Stimulated activated CD8-positive, alpha-beta memory T cell treated with anti-CD3 and anti-CD28 coated beads, Interleukin-4, amount 100 ng/mL, for 24 hours (primary cell): ENCODE measurements at places on chromosomes 5 and 9.

DNA sequence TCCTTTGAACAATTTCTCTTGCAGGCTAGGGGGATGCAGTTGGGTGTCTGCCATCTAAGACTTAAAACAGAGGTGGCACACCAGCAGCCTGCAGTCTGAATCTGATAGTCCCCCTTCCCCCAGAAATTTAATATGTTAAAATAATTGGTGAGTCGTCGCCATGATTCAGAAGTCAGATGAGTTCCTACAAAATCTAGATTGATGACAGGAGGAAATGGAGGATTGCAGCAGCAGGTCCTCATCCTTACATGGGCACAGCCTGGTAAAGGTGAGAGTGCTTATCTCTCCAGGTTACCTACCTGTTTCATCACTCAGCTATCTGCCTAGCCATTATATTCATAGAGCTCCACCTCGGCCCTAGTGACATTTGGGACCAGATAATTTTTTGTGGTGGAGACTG lies 112.3 kb downstream of the PCSK1 start:
- DNase-seq = no peak

GRCh38 chr5:39178171-39178570 lies 41.2 kb downstream of the FYB1 start:
- DNase-seq = no peak

GRCh38 chr5:111930449-111930848 lies 173.5 kb upstream of the NREP start:
- DNase-seq = no peak

DNA sequence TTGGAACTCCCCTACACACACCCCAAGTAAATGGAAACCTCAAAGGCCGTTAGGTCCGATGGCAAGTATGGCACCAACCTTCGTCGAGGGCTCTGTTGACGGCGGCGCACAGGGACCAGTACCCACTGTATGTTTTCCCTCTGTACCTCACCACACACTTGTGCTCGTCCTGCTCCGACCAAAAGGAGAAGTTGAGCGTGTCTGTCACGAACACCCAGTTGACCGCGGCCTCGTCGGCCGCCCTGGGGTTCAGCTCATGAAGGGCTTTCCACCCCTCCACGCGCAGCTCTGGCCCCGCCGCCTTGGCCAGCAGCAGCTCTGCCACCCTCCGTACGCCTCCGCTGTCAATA lies 24.0 kb downstream of the HNRNPK start:
- DNase-seq = peak; percentile 9

GRCh38 chr5:53614376-53614885 lies 54.0 kb downstream of the NDUFS4 start:
- no peak for DNase-seq

GRCh38 chr9:98576354-98576753 lies 132.4 kb downstream of the GABBR2 start:
- DNase-seq = no peak

GRCh38 chr9:33469891-33470290 lies 3.8 kb downstream of the NOL6 start:
- no peak for DNase-seq

DNA sequence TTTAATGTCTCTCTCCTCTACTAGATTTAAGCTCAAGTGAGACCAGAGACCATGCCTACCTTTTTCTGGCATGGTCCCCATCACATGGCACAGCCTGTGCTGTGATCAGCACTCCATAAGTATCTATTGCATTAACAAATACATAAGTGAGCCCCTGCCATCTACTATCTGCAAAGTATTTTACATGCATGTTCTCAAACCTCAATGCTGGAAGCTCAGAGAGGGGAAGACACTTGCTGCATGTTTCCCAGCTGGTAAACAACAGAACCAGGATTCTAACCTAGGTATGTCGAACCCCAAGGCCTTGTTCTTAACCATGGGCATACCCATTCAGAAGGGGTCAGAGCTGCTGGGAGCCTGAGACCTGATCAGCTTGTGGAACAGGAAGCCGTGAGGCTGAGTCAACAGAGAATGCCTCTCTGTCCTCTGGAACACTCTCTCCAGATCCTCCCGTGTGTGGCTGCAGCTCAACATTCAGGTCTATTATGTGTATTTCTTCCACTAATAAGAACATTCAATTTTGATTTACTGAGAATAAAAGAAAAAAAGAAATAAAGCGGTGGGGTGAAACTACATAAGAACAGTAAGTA lies 232.5 kb upstream of the MSX2 start:
- DNase-seq = no peak

- no peak for DNase-seq
Measured at GRCh38 chr9:97316904-97317303, 9.4 kb downstream of the CCDC180 start.

DNA sequence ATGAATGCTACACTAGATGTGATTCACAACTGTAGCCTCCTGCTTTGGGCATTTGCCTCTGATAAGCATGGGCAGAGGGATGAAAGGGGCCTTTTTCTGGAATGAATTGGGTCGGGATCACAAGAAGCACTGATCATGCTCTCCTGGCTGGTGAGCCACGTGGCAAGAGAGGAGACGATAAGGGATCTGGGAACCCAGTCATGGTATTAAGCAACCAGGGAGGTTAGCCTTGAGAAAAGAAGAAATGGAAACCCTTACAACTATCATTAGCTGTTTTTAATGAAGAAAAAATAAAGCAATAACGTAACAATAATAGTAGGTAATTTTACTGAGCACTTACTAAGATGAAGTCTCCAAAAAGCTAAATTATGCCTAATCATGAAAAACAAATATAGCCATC lies 50.0 kb upstream of the RAI14 start:
- DNase-seq = no peak

GRCh38 chr5:180467989-180468731 lies 26.0 kb upstream of the CNOT6 start:
- no peak for DNase-seq

GRCh38 chr5:54552446-54552845 lies 34.9 kb downstream of the SNX18 start:
- DNase-seq = no peak

- no peak for DNase-seq
Measured at GRCh38 chr9:121819428-121820231, 168.2 kb downstream of the DAB2IP start.

GRCh38 chr9:2919347-2919746 lies 75.5 kb upstream of the PUM3 start:
- DNase-seq = no peak

DNA sequence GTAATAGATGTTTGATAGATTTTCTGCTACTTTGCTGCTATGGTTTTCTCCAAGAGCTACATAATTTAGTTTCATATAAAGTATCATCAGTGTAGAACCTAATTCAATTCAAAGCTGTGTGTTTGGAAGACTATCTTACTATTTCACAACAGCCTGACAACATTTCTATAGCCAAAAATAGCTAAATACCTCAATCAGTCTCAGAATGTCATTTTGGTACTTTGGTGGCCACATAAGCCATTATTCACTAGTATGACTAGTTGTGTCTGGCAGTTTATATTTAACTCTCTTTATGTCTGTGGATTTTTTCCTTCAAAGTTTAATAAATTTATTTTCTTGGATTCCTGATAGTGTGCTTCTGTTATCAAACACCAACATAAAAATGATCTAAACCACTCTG lies 35.1 kb upstream of the CCDC152 start:
- DNase-seq = no peak

GRCh38 chr5:134175921-134176510 lies 734 bp downstream of the SKP1 start:
- no peak for DNase-seq

DNA sequence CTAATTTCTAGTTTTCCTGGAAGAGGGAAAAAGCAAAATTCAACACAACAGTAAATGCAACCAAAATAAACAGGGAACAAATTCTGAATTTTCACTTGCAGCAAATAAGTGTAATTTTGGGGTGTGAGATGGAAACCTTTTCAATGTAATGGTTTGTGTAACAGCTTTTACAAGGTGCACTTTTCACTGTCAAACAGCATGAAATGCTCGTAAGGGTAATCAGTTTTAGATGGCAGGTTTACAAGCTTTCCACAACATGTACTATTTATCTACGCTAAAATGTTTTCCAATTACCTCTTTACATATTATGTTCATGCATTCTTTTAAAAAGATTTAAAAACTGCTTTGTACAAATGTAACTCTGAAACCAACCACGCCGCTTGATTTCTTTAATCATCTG lies 115.3 kb downstream of the RFX3 start:
- no peak for DNase-seq

- DNase-seq = no peak
Measured at GRCh38 chr9:136667214-136667939, 4.7 kb downstream of the EGFL7 start.

GRCh38 chr5:373710-374602 lies 52.4 kb downstream of the AHRR start:
- peak; percentile 81 for DNase-seq

DNA sequence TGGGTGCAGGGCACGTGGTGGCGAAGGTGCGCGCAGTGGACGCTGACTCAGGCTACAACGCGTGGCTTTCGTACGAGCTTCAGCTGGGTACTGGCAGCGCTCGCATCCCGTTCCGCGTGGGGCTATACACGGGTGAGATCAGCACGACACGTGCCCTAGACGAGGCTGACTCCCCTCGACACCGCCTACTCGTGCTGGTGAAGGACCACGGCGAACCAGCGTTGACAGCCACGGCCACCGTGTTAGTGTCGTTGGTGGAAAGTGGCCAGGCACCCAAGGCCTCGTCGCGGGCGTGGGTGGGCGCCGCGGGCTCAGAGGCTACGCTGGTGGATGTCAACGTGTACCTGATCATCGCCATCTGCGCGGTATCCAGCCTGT lies 2.1 kb downstream of the PCDHA2 start:
- DNase-seq = no peak

- no peak for DNase-seq
Measured at GRCh38 chr5:132501629-132501956, 11.0 kb upstream of the IRF1 start.

- no peak for DNase-seq
Measured at GRCh38 chr5:69335341-69335935, 2.8 kb upstream of the CCDC125 start.

DNA sequence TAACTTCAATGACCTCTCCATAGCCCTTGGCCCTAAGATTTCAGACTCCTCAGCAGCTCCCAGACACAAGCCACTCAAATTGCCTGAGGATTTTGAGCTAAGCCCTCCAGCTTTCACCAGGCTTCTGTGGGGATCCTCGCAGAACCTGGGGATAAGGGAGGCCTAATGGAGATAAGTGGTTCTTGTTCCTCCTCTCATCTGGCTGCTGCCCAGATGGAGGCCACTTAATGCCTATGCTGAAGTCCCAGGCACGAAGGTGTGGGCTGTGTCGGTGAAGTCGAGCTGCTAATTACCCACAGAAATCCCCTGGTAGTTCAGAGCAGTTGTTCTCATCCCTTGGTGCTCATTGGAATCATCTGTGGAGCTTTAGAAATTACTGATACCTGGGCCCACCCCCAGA lies 10.3 kb upstream of the FAT2 start:
- no peak for DNase-seq

GRCh38 chr5:78640662-78641474 lies 7.7 kb downstream of the LHFPL2 start:
- DNase-seq = no peak

GRCh38 chr5:166618526-166618925 lies 1672.9 kb upstream of the WWC1 start:
- no peak for DNase-seq

DNA sequence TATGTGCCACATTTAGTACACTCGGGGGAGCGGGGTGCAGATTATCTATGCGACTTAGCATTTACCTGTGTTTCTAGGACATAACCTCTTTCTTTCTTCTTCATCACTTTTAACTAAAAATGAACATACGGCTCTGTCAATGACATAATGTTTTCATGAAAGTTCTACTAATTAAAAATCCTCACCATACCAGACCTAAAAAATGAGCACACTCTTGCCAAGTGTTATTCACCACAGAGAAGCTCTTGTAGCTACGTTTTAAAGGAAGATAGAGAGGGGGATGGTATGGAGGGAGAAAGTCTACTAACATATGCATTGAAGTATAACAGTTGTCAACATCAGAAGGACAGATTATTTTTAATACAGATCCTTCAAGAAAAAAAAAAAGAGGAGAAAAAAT lies 1.6 kb downstream of the CDH10 start:
- no peak for DNase-seq

GRCh38 chr5:21817668-21818369 lies 1035.3 kb downstream of the CDH12 start:
- DNase-seq = no peak

- DNase-seq = no peak
Measured at GRCh38 chr9:89807682-89808075, 202.9 kb downstream of the GADD45G start.

- no peak for DNase-seq
Measured at GRCh38 chr9:101226803-101227202, 158.0 kb downstream of the BAAT start.

- DNase-seq = no peak
Measured at GRCh38 chr5:43215073-43215631, 23.1 kb downstream of the NIM1K start.

DNA sequence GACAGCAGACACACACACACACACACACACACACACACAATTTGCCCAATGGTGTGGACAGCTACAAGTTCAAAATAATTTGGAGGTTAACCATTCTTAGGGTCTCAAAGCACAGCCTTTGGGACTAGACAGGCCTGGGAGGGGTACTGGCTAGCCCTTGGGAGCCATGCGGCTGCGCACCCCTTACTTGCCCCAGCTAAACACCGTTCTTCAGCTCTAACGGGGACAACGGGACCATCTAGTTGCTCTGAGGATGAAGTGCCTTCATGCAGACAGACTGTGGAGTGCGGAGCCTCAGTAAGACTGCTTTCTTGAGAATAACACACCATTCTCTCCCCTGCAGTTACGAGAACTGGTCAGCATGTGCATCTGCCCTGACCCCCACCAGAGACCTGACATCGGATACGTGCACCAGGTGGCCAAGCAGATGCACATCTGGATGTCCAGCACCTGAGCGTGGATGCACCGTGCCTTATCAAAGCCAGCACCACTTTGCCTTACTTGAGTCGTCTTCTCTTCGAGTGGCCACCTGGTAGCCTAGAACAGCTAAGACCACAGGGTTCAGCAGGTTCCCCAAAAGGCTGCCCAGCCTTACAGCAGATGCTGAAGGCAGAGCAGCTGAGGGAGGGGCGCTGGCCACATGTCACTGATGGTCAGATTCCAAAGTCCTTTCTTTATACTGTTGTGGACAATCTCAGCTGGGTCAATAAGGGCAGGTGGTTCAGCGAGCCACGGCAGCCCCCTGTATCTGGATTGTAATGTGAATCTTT lies 64.6 kb downstream of the PSMB7 start:
- no peak for DNase-seq

DNA sequence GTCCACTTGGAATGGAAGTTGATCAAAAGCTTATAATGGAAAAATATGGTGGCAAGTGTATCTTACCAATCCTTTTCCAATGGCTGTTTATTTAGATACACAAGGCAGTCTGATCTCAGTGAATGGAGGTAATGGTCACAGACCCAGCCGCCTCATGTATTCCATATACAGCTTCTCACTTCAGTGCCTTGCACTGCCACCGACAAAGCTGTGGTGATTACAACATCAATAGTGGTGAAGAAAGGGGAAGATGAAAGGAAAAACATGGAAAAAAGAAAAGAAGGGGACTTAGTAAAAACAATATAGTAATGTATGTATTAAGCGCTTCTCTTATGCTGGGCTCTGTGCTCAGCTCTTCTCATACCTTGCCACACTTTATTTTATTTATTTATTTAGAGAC lies 297.3 kb upstream of the RASA1 start:
- no peak for DNase-seq
